ENCODE measurements at places on chromosomes 7 and 10.
A peak's percentile ranks its signal among the peaks of the same experiment; 100 is the strongest.

DNA sequence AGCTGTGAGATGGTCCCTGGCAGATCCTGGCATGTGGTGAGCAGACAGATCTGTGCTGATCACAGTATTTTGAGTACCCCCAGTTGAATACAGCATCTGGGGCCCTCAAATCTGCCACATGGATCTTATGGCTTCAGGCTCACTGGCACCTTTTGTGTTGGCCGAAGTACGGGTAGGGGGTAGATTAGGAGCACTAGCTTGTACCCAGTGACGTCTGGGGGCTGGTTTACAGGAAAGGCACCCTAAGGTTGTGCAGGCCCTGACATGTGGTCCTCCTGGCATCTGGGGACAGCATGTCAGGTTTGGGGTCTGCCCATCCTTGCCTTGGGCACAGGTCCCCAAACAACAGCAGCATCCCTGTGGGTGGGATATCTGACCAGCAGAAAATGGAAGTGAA, 53.2 kb downstream of the SYPL1 start:
- no peak for DNase-seq

- no peak for DNase-seq
These were observed 87.9 kb upstream of the GTF2I start for GRCh38 chr7:74569501-74570075.

GRCh38 chr10:61994405-61995219, 93.1 kb downstream of the ARID5B start:
- DNase-seq = no peak

DNA sequence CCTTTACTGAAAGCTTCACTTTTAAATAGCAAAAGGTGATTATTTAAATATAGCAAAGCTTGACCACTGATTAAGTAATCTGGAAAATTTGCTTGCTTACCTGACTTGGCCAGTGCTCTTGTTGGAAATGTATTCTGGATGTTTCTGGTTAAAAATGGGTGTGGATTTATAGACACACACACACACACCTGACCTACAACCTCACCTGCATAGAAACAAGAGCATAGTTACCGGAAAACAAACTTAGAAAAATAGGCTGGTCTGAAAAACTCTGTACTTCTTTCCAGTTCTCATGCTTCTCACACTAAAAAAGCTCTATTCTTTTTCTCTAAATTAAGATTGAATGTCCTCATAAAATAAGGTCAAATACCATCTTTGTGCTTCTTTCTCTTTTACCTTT, at the start of gene AGR3:
Gene AGR3, minus strand, starts transcription at position 140 of the 400 bp plus-strand sequence. CDS start 3,365 bp downstream, outside the sequence.
- no peak for DNase-seq

- no peak for DNase-seq
These were observed 42.9 kb upstream of the TSPAN13 start for GRCh38 chr7:16710651-16711050.

DNA sequence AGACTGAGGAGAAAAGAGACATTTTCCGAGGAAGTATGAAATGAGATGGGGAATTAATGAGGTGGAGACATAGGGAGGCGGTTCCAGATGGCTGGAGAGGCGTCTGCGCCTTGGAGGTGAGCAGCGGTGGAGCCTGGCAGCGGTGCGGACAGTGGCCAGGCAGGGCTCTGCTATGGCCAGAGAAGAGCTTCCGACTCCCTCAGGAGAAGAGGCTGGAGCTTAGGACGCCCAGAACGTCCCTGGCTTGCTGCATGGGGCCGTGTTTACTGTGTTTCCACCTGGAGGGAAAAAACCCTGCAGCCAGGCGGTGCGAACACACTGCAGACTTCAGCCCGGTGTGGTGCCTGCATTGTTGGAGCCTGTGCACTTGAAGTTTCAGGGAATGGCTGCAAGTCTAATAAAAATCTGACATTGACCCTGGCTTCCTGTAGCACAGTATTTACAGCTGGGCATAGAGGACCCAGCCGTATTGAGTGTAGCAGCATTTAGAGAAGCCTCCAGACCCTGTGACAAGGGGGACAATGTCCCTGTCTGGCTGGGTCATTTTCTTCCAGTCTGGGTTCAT, 447.1 kb upstream of the MKI67 start:
- DNase-seq = no peak

GRCh38 chr7:157851501-157852067, 514.8 kb downstream of the DNAJB6 start:
- peak; percentile 65 for DNase-seq

DNA sequence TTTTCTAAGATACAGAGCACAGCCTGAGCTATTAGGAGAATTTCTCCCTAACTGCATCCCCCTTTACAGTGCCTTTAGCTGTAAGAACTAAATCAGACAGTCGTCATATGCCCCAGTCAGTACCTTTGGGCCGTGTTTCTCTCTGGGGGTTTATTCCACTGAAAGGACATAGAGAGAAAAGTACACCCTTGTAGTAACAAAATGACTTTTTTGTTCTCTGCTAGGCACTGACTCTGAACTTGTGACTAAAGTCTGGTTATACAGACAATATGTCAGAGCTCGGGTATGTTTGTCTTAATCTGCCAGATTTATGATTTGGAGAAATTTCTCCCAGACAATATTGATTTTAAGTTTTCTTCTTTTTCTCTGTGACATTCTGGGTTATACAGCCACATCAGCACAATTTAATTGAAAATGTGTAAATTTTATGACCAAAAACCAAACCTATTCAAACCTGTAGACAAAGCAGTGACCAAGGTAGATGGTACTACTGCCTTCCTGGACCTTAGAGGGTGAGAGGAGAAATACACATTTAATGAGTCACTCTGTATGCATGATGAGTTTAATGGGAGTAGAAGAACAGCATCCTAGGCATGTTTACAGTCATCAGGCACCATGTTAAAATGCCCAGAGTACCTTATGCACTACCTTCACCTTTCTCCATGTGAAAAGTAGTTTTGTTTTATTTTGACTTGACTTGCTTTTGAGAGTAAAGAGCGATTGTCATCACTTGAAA, 156.1 kb upstream of the PLXDC2 start:
- DNase-seq = no peak

DNA sequence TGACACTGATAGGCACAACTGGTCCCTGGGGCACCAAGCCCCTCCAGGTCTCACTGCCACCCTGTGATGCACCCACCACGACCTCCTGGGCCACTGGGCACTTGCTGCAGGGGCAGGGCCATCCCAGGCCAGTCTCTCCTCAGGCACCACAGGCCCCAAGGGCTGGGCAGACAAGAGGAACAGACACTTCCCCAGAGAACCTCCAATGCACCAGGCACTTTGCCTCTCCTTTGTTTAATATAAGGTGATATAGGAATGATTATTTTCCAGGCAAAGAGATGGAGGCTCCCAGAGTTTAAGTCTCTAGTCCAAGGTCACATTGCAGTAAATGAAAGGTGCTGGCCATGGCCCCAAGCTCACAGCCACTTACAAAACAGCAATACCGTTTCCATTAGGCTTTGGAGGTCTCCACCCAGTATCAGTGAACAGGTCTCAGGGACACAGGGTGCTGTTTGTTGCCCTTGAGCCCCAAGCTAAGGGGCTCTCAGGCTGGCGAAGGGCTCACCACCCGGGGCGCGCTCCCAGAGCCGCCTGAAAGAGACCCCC, 4.5 kb downstream of the DEPP1 start:
- DNase-seq = no peak

DNA sequence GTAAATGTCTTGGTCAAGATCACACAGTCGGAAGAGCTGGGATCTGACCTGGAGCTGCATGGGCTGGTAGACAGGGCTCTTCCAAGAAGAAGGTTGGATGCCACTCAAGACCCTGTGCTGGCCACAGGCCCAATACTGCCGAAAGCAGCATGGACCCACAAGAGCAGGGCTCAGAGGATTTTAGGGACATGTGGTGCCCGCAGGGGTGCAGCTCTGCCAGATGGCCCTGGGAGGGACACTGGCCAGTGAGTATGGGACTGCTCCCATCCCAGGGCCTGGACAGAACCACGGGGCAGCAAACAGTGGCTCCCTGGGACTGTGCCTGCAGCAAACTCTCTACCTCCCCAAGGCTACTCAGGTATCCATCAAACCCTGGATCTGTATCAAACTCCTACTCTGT, 12.4 kb downstream of the MAT1A start:
- no peak for DNase-seq

DNA sequence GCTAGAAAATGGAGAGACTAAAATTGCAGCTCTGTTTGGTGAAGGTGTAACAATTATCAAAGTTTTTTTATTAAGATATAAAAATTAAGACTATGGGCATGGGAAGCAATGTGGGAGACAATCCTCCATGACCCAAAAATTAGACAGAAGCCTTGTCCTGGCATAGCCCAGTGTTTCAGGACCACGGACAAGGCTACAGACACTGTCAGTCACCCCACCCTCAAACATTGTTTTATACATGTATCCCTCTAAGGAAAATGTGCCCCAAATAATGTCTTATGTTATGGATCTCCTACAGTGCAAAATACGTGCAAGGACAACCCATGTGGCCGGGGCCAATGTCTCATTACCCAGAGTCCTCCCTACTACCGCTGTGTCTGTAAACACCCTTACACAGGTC, 24.0 kb downstream of the HABP2 start:
- DNase-seq = peak; percentile 20

DNA sequence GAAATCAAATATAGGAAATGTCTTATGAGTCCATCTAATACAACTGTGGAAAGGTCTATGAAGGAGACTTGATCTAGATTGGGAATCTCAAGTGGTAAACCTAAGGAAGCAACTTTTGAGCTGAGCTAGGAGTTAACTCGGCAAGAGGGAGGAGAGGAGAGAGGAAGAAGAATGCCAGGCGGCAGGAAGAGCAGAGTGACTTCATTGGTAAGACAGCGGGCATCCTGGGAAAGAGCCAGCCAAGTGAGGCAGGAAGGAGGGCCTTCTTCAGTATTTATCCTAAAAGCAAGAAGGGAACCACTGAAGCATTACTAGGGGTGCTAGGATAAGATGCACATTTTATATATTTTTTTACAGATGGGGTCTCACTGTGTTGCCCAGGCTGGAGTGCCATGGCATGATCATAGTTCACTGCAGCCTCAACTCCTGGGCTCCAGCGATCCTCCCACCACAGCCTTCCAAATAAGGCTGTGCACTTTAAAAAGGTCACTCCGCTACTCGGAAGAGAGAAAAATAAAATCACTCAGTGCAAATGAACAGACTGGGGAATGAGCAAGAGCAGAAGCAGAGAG, 2.0 kb downstream of the BCL7B start:
- DNase-seq = peak; percentile 34

- no peak for DNase-seq
These were observed 106.2 kb downstream of the ABCC2 start for GRCh38 chr10:99888622-99889021.

- DNase-seq = no peak
These were observed 25.3 kb downstream of the DNMBP start for GRCh38 chr10:99984211-99985034.

DNA sequence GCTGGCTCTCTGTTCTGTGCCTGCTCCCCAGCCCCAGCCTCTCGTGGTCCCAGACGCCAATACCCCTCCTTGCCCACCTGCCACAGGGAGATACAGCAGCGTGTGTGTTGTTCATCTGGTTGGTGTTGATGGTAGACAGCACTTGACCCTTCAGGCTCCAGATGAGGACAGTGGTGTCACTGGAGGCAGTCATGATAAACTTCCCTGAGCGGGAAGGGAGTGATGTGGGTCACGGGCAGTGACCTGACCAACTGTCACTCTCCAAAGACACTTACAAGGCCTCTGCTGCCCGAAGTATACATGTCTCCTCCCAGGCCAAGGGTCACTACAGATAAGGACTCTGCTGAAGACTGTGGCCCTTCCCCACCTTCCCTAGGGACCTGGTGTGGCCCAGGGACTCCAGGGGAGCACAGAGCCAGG, 5.6 kb downstream of the TBL2 start:
- no peak for DNase-seq

DNA sequence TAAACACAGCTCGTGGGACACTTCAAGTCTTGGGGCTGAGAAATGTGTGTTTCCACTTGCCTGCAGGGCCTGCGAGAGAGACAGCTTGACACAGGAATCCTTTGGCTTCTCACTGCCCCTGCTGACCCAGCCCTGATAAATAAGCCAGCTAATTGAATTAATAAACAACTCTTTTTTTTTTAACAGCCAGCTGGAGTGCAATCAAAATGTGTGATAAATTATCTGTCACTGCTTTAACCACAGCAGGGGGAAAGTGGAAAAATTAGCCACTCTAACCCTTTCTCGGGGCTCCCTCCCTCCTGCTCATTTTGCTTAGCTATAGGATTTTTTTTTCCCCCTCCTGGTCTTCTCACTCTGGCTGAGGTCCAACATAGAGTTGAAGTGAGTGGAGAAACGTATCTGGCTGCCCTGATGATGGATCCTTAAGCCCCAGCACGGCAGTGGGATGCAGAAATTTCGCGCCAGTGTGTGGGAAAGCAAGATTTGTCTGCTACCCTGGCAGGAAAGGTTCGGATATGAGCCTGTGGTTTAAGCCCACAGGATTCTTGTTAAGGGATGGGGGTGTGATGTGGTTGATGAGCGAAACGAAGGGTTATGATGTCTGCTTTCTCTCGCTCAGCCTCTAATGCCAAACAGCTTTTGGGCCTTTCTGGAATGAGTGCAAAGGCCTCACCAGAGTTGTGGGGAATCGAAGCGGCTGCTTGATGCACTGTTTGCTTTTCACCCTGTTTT, 173.8 kb downstream of the TRIL start:
- no peak for DNase-seq

DNA sequence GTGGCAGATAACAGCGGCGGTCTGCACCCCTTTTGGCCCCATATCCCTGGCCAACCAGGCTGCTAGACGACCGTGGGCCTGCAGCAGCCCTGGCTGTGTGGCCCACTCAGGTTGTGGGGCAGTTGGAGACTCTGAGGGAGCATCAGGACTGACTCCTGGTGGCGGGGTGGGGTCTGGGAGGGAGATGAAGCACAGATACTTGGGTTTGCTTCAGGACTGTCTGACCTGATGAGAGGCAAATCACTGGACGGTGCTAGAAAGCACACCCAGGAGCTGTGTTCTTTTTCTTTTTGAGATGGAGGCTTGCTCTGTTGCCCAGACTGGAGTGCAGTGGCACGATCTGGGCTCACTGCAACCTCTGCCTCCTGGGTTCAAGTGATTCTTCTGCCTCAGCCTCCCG, 28.2 kb downstream of the BAMBI start:
- DNase-seq = no peak

- DNase-seq = no peak
These were observed 32.2 kb downstream of the XPNPEP1 start for GRCh38 chr10:109891105-109891504.

- peak; percentile 62 for DNase-seq
These were observed at the start of gene EEF1AKMT2 for GRCh38 chr10:124791547-124792348. Gene EEF1AKMT2, minus strand, starts transcription at chr10:124791887. Its CDS starts 54 bp downstream, at chr10:124791833.

GRCh38 chr7:94323844-94324243, 70.9 kb upstream of the COL1A2 start:
- DNase-seq = no peak

GRCh38 chr7:101820703-101821102, 3.3 kb downstream of the CUX1 start:
- DNase-seq = no peak

DNA sequence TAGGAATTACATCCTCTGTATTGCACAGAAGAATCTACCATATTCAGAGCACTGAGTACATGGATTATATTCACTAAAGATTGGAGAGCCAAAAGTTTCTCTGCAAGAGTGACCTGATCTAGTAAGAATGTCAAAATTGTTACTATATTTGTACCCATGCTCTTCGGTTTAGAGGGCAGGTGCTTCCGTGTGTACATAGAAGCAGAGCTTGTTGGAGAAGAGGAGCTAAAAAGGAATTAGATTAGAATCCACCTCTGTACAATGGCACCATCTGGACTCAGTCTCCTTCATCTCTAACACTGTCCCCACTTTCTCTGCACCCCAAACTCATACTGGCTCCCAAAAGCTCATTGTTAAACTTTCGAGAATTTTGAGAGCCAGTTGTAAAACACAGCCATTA, 8.3 kb downstream of the CALD1 start:
- DNase-seq = no peak

GRCh38 chr7:78768859-78769258, 684.6 kb downstream of the MAGI2 start:
- DNase-seq = no peak

Data from H54 (cell line).